ENCODE measurements at places on chromosomes 1 and 21.

- DNase-seq, result no peak
These were observed 74.3 kb upstream of the SIPA1L2 start for GRCh38 chr1:232704256-232704655.

- no peak for DNase-seq
These were observed 53.8 kb downstream of the RWDD3 start for GRCh38 chr1:95287825-95288224.

DNA sequence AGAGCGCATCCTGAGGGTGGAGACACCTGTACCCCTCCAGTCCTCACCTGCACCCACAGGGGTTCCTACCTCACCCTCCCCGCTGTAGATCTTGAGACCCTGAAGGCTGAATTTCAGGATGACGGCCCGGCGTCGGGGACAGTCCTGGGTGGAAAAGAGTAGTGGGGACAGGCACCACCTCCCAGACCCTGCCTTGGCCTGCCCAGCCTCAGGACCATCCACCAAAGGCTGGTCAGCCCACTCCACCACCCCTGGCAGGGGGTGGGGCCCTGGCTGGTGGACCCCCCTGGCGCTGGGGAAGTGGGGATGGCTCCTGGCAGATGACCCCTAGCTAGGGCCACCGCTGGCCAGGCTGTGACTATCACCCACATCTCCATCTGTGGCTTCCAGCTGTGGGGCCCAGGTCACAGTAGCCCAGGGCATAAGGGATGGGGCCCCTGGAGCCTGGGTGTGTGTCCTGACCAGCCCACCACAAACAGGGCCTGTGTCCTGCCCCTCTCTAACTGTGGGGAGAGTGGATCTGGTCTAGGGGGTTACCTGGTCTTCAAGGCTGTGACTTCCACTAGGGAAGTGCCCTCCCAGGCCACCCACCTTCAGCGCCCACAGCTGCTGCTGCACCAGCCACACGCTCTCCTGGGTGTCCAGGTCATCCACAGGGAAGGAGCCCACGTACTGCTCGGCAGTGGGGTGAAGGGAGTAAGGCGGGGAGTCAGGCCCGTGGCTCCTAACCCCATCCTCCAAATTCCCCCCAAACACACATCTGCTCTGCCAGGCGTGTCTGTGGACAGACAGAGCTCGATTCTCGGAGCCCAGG is 5.4 kb downstream of the SH2D5 start:
- no peak for DNase-seq

DNA sequence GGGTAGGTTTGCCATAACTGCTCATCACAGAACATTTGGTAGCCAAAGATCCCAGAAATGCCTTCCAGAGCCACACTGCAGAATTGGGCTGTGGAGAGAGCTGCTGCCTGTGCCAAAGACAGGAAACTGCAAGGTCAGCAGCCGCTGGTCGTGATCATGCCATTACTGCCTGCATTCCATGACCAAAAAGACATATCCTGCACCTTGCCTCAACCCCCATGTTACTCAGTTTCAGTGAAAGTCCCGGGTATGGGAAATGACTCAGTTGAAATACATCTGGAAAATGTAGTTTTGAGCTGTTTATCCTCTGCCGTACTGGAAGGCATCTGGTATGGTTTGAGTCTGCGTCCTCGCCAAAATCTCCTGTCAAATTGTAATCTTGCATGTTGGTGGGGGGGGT is 161.7 kb downstream of the FCRL5 start:
- DNase-seq, result no peak

DNA sequence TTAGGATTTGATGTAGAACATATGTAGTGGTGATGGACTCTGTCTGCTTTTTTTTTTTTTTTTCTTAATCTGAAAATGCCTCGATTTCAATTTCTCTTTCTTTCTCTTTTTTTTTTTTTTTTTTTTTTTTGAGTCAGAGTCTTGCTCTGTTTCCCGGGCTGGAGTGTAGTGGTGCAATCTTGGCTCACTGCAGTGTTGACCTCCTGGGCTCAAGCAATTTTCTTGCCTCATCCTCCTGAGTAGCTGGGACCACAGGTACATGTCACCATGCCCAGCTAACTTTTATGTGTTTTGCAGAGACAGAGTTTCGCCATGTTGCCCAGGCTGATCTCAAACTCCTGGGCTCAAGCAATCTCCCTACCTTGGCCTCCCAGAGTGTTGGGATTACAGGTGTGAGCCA is 17.4 kb downstream of the MAST2 start:
- no peak for DNase-seq

Data from D341Med (cell line).